ENCODE measurements at places on chromosomes 1 and 21. TPM values are rescaled to one million over a fixed set of nuclear protein-coding genes. Genes with fewer than 3 reads are reported as not detected.

- DNase-seq, result no peak
These were observed 13.4 kb downstream of the LRRC41 start for GRCh38 chr1:46289976-46290375.

Gene ROR1
- total RNA-seq, result 63.8 TPM

Gene RASSF5
- total RNA-seq, result 7.0 TPM

DNA sequence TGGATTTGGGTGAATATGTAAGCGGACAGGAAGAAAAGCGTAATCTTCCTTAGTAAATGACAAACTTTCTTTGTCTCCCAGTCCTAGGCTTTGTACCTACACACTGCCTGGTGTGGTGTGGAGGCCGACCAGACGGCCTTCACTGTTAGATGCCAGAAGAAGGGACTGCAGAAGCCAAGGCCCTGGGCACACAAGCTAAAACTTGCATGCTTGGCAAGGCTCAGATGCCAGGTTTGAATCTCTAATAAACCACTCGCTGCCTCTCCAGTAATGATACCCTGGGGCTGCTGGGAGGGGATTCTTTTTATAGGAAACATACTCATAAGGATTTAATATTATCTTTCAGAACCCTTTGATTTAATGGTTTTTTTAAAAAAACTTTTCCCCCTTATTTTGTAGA, 263.8 kb downstream of the PTPRC start:
- DNase-seq, result no peak

- DNase-seq, result no peak
These were observed 96.4 kb upstream of the CACNA1E start for GRCh38 chr1:181386951-181387350.

DNA sequence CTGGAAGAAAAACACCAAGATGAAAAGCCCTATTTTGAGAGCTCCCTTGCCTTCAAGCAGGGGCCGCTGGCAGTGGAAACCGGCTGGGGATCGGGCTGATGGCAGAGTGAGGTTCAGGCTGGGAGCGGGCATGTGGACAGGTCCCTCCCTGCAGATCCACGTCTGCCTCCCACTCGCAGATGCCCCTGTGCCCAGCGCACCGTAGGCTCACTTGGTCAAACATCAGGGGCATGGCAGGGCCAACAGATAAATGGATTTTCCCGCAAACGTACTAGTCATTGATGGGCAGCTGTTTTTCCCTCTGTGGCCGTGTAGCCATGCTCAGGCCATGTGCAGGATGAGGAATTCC, 6.6 kb upstream of the C1orf174 start:
- DNase-seq, result no peak

Gene SLC35D1
- 11.9 TPM for total RNA-seq

DNA sequence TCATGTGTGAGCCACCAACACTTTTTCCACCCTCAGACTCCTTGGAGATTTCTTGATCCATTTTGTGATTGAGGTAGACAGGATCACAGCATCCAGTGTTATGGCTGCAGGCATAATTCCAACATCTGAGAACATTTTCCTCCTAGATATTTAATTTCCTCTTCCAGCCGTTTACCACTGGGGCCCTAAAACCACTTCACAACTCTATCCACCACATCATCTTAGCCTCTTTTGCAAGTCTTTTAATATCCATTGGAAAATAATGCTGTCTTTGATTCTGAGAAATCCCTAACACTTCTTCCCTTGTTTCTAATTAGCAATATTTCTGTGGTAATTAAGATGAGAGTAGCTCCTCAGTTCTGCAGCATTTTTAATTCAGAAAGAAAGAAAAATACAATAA, 190.1 kb downstream of the TNR start:
- DNase-seq, result no peak

GRCh38 chr1:86387916-86388627, 8.1 kb downstream of the ODF2L start:
- no peak for DNase-seq

DNA sequence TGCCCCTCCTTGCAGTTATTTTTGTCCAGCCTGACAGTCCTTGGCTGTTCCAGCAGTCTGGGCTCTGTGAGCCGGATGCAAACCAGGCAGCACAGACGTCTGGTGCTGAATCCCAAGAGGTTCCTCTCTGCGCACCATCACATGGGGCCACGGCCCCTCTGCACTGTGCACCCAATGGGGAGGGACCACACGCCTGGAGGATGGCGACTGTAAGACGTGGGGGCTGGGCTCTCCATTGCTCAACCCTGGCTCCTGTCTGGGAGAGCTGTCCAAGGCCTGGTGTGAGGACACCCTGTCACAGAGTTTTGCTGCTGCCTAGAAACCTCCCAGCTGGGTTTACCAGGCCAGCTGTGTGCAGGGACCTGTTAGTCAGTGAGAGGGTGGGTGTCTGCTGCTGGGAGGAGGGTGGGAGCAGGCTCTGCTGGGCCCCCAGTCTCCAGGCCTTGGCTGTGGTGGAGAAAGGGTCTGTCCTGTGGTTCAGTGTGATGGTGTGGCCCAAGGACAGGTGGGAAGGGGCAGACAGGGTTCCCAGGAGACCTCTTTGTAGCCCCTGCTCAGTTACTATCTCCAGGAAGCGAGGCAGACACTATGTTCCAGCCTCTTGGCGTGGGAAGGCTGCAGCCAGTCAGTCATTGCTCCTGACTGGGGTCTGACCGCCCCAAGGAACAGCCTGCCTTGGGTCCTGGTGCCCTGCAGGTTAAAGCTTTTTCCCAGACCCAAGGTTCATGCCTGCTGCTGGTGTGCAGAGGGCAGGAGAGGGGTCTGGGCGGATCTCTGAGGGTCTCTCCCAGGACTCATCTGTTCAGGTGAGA, 13.8 kb downstream of the HEYL start:
- DNase-seq, result no peak

Gene ANGPTL3
- total RNA-seq, result not detected

GRCh38 chr21:28754127-28754611, 238.5 kb downstream of the LTN1 start:
- DNase-seq, result no peak

Gene TTC39A
- total RNA-seq, result 26.0 TPM

DNA sequence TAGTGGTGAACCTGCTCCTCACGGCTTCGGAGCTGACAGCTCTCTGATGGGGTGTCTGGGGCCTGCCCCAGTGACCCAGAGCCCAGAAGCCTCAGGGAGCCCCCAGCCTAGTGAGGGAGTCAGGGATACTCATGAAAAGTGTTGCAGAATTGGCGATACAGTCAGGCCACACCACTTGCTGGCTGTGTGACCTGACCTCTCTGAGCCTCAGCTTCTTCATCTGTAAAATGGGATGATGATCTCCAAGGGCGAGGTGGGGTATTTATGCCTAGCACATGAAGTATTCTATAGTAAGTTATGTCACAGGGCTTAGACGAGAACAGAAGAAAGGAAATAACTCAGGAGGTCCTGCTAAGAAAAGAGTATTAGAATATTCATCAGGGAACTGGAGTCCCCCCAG, 1.6 kb downstream of the TMEM51 start:
- DNase-seq, result no peak

Gene TDRD10
- not detected for total RNA-seq

Gene FCRL6
- not detected for total RNA-seq

DNA sequence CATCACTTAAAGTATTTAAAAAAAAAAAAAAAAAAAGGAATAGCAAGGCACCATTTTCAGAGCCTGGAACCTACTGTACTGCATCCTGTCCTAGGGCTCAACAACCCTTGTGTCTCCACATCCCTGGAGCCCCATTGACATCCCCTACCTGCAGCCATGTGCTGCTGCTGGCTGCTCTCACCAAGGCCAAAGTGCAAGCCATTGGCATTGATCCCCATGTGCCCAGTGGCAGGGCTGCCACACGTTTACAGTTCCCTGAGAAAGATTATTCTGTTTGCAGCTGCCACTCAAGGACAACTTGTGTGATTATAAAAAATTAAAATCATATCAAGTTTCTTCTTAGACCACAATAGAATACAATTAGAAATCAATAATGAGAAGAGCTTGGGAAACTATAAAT, 129.9 kb downstream of the LHX8 start:
- DNase-seq, result no peak

- DNase-seq, result no peak
These were observed 24.0 kb upstream of the CLIC6 start for GRCh38 chr21:34644825-34645224.

DNA sequence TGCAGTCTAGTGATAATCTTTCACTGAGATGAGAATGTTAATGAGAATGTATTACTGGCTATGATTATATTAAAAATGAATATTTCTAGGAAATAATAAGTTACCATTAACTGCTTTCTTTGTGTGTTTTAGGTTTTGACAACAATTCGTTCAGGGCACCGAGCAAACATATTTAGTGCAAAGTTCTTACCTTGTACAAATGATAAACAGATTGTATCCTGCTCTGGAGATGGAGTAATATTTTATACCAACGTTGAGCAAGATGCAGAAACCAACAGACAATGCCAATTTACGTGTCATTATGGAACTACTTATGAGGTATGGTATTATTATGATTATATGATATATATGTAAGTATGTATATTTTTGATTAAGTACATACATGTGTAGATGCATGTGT, 37.8 kb upstream of the MPC2 start:
- DNase-seq, result no peak

Gene SPTA1
- not detected for total RNA-seq

Gene HEYL
- total RNA-seq, result 4.3 TPM

DNA sequence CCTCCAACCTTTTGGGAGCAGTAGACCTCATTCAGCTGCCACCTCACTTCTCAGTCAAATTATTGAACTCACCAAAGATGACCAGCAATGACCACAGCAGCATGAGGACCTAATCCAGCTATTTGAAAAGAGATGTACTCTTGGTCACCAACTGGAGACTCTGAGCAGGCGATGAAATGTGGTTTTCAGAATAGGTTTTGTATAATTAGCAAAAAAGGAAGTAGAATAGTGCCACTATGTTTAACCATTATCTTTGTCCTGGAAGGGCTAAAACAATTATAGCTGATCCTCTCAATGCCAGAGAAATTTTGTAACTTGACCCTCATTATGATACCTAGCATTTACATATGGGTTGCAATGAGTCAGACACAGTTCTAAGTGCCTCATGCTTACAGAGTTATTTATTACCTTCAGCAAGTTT, at the start of gene FCRL2:
Gene FCRL2, minus strand, starts transcription at position 162 of the 421 bp plus-strand sequence. Its CDS starts 59 bp downstream, at position 103.
- DNase-seq, result no peak

- DNase-seq, result no peak
These were observed 40.9 kb upstream of the ZBTB18 start for GRCh38 chr1:244010191-244010590.

DNA sequence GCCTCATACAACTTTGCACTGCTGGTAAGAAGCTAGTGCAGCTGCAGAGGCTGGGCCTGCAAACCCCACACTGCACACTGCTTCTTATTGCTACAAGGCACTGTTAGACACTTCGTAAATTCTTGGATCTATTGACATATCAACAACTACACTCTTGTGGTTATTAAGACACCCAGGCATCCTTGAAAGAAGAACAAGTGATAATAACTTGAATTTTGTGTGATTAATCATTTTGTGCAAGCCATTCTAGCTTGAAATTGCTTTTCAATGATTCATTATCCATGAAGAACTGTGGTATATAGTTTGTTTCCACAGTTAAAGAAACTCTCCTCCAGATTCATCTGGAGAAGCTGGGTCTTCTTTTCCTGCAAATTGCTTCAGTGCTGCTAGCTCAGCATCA, 33.7 kb upstream of the IFI44L start:
- no peak for DNase-seq

- DNase-seq, result no peak
These were observed 123.5 kb downstream of the TIAM1 start for GRCh38 chr21:31220575-31220974.

DNA sequence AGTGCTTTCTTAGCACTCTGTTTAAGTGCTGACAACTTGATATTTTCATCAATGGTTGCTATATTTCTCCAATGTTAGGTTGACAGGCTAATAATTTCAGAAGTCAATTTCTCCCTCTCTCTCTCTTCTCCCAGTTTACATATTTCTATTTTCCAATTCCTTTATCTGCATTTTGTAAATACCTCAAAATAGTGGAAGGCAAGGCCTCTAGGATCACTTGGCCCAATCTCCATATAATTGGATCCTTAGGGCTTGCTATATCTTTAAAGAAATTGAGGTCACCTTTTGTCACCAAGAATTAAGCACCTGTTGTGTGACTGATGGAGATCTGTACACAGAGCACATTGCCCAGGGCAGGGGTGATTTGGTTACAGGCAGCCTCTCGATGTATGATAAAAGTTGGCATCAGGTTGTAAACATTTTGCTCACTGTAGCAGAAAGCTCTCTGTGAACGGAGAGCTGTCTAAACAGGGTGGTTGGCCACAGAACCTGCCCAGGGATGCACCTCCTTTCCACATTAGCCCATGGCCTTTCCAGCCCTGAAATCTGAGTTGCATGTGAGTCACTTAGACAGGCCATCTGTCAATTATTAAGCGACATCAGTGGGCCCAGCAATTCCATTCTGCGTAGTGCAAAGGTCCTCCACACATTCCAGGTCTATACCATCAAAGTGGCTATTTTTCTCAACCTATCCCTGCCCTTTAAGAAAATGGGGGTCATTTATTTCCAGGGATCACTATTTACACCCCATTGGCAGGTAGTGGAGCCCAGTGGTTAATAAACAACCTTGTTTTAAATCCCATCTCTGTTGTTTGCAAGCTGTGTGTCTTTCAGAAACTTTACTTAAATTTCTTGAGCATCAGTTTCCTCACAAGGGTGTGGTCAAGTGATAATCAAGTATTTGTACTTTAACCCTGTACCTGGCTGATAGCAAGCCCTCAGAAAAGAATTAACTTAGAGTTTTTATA, 29.1 kb upstream of the IRF2BP2 start:
- DNase-seq, result no peak

DNA sequence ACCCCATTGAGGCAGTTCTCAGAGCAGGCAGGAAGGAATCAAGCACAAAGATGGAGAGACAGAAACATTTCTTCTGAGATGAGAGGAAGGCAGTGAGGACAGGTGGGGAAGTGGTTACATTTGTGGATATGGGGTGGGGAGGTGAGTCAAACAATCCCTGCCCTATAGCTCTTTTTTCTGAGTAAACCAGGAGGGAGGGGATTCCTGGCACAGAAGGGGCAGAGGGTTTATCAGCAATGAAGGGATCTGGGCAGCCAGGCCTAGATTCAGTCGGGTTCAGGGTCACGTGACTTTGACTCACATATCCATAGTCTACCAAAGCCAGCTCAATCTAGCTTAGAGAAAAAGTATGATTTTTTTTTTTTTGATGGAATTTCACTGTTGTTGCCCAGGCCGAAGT, 15.7 kb upstream of the PHC2 start:
- no peak for DNase-seq

Gene INPP5B
- 21.9 TPM for total RNA-seq

- DNase-seq, result no peak
These were observed 77.1 kb upstream of the KCTD3 start for GRCh38 chr1:215489771-215490565.

GRCh38 chr1:6969762-6970161, 184.5 kb downstream of the CAMTA1 start:
- no peak for DNase-seq
